AML-193 (cell line): ENCODE measurements at places on chromosomes 12 and 14.

DNA sequence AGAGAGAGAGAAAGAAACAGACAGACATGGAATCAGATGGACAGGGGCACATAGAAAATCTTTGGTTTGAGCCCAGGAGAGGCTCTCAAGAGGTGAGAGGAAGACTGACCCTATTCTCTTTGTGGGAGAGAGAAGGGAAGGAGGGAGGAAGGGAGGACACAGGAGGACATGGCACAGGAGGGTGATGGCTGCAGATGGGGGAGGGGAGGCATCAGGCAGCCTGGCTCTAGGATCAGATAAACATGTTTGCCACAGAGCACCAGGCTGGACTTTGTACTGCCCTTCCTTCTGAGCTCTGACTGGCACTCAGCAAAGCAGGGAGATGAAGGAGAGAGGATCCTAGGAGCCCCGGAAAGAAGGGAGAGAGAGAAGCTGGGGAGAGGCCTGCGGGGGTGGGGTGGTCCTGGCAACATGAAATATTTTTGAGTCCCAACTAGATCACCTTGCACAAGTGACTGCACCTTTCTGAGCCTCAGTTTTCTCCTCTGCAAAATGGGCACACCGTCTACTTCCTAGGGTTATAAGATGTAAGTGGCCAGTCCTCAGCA lies 6.1 kb downstream of the HNF1A start:
- no peak for DNase-seq

DNA sequence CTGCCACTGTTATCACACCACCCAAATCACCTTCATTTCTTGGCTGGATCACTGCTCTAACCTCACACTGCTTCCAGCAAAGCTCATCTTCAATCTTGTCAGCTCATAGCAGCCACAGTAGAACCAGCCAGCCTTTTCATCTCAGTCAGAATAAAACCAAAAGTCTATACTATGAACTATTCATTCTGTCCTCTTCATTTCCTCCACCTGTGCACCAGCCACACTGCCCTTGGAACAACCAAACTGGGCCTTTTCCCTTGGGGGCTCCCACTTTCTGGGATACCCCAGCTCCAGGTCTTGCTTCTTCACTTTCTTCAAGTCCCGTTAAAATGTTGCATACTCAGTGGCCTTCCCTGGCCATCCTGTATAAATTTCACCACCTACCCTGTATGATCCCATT lies 234.4 kb upstream of the DAAM1 start:
- no peak for DNase-seq

GRCh38 chr12:121467638-121468498 lies 68.0 kb downstream of the RNF34 start:
- DNase-seq: no peak

GRCh38 chr12:27592548-27592947 lies 68.5 kb downstream of the PPFIBP1 start:
- DNase-seq: no peak

- no peak for DNase-seq
Measured at GRCh38 chr14:76490735-76491134, 114.8 kb downstream of the ESRRB start.

DNA sequence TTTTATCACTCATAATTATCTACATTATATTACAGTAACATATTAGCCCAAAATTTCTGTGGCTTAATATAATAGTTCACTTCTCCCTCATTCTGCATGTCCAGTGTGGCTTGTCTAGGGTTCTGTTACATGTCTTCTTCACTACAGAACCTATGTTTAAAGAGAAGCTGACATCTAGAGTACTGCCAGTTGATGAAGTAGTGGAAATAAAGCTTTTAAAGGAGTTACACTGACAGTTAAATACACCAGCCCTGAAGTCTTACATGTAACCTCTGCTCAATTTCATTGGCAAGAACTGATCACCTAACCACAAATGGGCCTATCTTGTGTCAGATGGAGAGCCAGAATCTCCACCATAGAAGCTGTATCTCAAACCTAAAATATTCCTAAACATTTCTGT lies 32.9 kb downstream of the RPS6KA5 start:
- no peak for DNase-seq

GRCh38 chr14:80714474-80714873 lies 227.1 kb downstream of the CEP128 start:
- no peak for DNase-seq

DNA sequence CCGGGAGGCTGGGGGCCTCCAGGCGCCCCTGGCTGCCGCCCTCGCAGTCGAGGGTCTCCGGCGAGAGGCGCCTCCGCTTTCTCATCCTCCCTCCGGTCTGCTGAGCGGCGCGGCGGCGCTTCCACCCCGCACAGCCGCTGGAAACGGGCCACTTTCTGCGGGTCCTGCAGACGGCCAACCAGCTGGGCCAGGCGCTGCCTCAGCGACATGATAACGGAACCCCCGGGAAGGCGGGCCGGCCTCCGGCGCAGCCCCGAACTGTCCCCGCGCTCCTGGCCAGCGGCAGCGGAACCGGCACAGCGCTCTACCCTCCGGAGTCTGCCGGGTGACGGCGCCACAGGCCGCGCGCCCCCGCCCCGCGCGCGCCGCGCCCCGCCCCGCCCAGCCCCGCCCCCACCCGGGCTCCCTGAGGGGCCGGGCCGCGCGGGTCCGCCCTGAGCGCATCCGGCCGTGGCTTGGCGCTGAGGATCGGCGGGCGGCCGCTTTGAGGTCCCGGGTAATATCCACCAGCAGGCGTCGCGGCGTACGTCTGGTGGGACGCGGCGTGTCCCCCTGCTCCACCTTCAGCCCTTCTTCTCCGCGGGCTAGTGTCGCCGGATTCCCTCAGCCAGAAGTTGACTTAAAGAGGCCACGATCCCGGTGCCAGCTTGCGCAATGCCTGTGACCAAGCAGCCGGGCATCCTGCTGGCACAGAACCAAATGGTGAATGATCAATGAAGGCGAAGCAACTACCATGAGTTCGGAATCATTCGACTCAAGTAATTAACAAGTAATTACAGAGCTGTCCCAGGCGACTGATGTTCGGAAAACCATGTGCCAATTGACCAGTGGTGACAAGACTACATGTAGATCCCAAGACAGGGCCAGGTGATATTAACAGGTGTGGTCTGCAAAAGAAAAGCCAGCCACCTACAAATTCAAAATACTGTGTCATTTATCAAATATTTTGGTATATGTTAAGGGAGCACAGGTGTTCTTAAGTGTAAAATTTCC lies at the start of gene SGPP1:
TSS of gene SGPP1 (minus strand) at position 330 of the 993 bp plus-strand sequence. CDS start at position 209, 121 bp downstream.
- DNase-seq: no peak

DNA sequence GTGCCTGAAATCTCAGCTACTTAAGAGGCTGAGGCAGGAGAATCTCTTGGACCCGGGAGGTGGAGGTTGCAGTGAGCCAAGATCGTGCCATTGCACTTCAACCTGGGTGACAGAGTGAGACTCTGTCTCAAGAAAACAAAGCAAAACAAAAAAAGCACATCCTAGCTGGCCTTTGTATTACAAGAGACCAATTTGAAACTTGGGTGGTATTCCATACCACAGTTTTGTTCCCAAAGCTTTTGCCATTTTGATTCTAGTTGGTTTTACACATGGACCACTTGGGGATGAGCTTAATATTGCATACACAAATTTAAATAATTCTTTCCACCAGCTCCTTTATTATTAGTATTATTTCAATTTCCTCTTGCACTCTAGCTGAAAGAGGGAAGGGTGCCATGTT lies 276.9 kb upstream of the SLC16A7 start:
- no peak for DNase-seq

- no peak for DNase-seq
Measured at GRCh38 chr14:61484031-61484430, 162.7 kb downstream of the PRKCH start.

DNA sequence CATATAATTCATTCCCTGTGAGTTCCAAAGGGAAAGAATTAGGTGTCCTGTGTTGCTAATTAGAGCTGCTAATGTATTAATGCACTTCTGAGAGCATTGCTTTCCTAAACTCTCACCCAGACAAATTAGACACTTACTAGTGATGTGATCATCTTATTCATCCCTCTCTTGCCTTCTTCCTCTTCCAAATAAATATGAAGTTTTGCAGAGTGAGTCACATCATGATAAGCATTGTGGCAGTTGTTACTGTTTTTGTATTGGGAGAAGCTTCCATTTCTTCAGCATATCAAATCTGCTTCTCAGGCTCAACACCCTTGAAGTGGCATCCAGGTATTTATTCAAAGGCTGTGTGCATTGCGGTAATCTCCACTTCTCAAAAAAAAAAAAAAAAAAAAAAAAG lies 37.3 kb upstream of the E2F7 start:
- no peak for DNase-seq

- no peak for DNase-seq
Measured at GRCh38 chr14:84584511-84584910, 945.4 kb upstream of the FLRT2 start.

- DNase-seq: no peak
Measured at GRCh38 chr14:24121210-24121609, 6.5 kb upstream of the NRL start.

GRCh38 chr12:54306925-54307741 lies 6.3 kb upstream of the NFE2 start:
- DNase-seq: peak; percentile 95

GRCh38 chr12:100447381-100447780 lies 26.3 kb upstream of the NR1H4 start:
- DNase-seq: no peak

- no peak for DNase-seq
Measured at GRCh38 chr14:21133901-21134300, 22.0 kb downstream of the OR5AU1 start.

- peak; percentile 5 for DNase-seq
Measured at GRCh38 chr12:58727521-58727920, 192.8 kb downstream of the LRIG3 start.

DNA sequence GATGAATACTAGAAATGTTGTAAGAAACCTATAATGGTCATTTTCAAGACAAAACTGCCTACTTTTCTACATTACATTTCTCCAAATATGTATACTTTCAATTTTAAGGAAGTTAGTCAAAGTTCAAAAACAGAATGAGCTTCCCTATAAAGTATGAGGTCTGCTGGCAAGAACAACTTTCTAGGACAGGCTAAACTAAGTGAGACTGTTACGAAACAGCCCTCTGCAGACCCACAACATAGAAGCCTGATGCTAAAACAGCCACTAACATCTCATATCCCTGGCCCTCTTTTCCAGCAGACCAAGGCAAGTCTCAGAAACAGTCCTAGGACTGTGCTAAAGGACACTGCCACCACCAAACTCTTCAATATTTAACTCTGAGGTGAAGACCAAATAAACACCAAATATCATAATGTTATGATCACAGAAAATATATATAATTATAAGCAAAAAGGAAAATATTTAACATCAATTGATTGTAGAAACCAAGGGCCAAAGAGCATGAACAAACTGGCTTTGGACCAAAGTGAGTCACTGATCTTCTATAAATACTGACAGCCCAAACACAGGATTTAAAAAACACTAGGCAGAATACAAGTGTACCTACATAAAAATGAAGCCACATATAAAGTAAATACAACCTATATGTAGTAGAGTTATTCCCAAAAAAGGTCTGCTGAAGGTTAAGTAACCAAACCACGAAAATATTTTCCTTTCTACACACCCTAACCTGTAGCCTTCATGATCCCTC lies 27.7 kb downstream of the PPP4R3A start:
- peak; percentile 83 for DNase-seq

DNA sequence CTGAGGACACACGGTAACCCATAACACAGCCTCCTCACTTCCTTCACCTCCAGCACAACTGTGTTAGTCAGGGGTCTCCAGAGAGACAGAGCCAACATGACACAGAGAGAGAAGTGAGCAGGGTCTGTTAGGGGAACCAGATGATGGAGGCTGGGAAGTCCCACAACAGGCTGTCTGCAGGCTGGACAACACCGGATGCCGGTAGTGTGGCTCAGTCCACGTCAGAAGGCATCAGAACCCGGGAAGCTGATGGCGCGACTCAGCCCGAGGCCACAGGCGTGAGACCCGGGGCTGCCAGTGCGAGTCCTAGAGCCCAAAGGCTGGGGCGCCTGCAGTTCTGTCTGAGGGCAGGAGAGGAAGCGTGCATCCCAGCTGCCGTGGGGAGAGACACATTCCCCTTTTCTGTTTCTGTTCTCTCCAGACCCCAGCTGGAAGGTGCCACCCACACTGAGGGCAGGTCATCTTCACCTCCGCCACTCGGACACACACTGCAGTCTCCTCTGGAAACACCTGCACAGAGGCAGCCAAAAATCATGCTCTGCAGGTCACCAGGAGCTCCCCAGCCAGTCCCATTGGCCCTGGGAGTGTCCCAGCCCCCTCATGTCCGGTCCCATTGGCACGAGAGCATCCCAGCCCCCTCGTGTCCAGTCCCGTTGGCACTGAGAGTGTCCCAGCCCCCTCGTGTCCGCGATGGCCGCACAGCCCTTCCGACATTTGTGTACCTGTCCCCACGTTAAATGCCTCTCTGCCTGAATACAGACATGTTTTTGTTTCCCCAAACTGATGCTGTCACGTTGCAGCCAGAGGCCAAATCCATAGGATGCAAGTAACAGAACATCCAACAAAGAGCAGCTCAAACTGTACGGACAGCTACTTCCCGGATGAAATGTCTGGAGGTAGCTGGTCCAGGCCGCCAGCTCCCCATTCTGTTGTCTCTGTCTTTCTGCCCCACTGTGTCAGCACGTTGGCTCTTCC lies 7.9 kb upstream of the FBRSL1 start:
- no peak for DNase-seq

- no peak for DNase-seq
Measured at GRCh38 chr14:92631098-92631497, 117.3 kb downstream of the LGMN start.

DNA sequence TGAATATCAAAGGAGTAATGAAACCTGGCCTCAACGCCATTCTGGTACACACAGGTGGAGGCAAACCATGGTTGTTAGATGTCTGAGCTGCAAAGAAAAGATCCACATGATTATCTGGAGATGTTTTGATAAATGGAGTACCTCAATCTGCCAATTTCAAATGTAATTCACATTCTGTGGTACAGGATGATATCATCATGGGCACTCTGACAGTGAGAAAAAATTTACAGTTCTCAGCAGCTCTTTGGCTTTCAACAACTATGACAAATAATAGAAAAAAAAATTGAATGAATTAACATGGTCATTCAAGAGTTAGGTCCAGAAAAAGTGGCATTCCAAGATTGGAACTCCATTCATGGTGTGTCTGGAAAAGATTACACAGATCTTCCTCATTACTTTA lies 17.3 kb downstream of the TMED8 start:
- DNase-seq: no peak

- DNase-seq: no peak
Measured at GRCh38 chr12:111225307-111225706, 143.6 kb downstream of the PHETA1 start.

DNA sequence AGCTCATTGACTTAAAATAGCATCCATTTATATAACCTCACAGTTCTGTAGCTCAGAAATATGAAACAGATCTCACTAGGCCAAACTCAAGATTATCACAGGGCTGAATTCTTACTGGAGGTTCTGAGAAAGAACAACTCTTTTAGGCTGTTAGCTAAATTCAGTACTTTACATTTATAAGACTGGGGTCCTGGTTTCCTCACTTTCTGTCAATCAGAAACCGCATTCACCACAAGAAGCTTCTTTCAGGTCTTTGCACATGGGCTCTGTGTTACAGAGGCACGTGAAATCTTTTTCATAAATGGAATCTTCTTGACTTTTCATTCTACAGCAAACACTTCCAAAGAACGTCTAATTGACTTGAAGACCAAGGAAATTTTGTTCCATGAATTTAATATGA lies 876.3 kb upstream of the FOXG1 start:
- no peak for DNase-seq

GRCh38 chr12:14417715-14418114 lies 52.2 kb downstream of the ATF7IP start:
- DNase-seq: peak; percentile 26

GRCh38 chr12:119419381-119419780 lies 84.9 kb downstream of the CCDC60 start:
- no peak for DNase-seq
